ENCODE measurements at places on chromosomes 2 and 18.

- DNase-seq = no peak
Measured at GRCh38 chr2:70516596-70516995, 37.0 kb downstream of the TGFA start.

- no peak for DNase-seq
Measured at GRCh38 chr2:130743278-130743677, 12.1 kb upstream of the AMER3 start.

DNA sequence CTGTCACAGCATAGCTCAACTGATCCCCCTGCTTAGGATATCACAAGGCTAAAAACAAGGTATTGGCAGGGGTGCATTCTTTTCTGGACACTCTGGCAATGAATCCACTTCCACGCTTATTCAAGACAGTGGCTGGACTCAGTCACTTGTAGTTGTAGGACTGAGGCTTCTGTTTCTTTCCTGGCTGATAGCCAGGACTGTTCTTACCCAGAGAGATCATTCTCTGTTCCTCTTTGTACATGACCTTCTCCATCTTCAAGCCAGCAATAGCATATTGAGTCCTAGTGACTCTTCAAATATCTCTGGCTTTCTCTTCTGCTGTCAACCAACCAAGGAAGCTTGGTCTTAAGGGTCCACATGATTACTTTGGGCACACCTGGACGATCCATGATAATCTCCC lies 241.3 kb downstream of the RBM43 start:
- no peak for DNase-seq

DNA sequence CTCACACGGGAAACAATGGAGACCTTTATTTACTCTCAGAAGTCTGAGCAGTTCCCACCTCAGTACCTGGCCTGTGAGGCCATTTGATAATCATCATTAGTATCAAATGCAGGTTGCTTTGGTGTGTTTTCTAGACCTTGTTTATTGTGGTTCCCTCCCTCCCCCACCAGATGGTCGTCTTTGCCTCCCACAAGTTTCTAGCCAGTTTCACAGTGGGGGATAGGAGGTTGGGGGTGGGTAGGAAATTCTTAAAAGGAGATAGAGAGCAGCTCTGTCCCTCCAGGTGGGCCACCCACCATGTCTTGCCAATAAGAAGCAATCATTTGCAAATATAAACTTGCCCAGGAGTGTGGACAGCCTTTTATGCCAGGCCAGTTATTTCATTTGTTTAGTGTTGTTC lies 31.3 kb downstream of the SETBP1 start:
- no peak for DNase-seq

- no peak for DNase-seq
Measured at GRCh38 chr18:5456577-5457461, 87.0 kb downstream of the EPB41L3 start.
